Gastrocnemius medialis (tissue), 4 donors: ENCODE measurements at places on chromosomes 12 and 14. TPM values are rescaled to one million over a fixed set of nuclear protein-coding genes. Genes with fewer than 3 reads are reported as not detected.
A peak's percentile ranks its signal among the peaks of the same experiment; 100 is the strongest.

GPR84 gene
- not detected for total RNA-seq

MARS1 gene
- 37.7 TPM for total RNA-seq

KLRB1 gene
- 1.0 TPM for total RNA-seq

SLC25A29 gene
- total RNA-seq, result 17.0 TPM

RTL1 gene
- not detected for total RNA-seq

KMT2D gene
- 75.2 TPM for total RNA-seq

MAP4K5 gene
- 35.3 TPM for total RNA-seq

HNF1A gene
- not detected for total RNA-seq

KRT85 gene
- not detected for total RNA-seq

RASSF9 gene
- total RNA-seq, result 1.3 TPM

CPM gene
- 12.9 TPM for total RNA-seq

GRCh38 chr12:92568691-92569090, 134.1 kb upstream of the PLEKHG7 start:
- no peaks in the 10 kb centered on the region for H3K36me3 ChIP-seq
- peak overlapping the region; percentile 10 for H3K27ac ChIP-seq
- H3K4me3 ChIP-seq, result no peak overlapping the region
- DNase-seq, result no peak

DNA sequence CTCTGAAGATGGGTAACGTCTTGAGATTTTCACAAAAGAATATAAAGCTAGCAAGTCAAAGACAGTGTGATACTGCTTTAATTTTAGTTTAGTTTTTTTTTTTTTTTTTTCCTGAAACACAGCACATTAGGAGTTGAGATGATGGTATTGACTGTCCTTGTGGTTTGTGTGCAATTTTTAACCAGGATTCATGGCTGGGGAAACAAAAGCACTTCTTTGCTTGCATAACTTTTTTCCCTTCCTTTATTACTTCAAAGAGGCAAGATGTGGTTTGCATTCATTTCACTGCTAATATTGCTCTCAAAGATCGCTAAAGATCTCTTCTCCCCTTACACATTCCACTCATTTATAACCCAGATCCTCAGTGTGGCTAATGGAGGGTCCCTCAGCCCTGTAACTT, 157.1 kb upstream of the PZP start:
- H3K27ac ChIP-seq, result no peak overlapping the region
- no peaks in the 10 kb centered on the region for H3K36me3 ChIP-seq
- no peaks in the 10 kb centered on the region for H3K27me3 ChIP-seq
- DNase-seq, result no peak
- H3K4me1 ChIP-seq, result no peaks in the 10 kb centered on the region

- H3K36me3 ChIP-seq, result no peaks in the 10 kb centered on the region
- H3K27me3 ChIP-seq, result no peaks in the 10 kb centered on the region
- DNase-seq, result no peak
- H3K4me3 ChIP-seq, result no peak overlapping the region
- H3K27ac ChIP-seq, result peak overlapping the region; percentile 85
Observed at GRCh38 chr12:14256121-14256520, 109.4 kb upstream of the ATF7IP start.

DNA sequence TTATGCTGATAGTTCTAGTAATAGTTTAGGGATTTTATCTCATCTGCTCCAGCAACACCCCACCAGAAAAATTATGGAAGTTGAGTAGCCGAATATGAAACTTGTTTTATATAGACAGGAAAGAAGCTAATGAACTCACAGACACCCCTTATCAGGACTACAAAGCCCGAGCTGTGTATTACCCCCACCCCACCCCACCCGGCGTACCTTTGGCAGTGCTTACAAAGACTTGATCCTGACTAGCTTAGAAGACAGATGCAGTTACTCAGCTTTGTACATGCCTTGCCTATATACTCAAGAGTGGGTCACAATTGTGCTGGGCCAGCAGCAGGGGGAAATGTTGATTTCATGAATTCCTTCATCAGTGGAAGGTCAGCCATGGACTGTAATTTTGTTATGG, 22.4 kb downstream of the PROX2 start:
- H3K27ac ChIP-seq, result no peak overlapping the region
- H3K27me3 ChIP-seq, result no peaks in the 10 kb centered on the region
- peaks cover 21% of the 10 kb centered on the region for H3K4me1 ChIP-seq

DNA sequence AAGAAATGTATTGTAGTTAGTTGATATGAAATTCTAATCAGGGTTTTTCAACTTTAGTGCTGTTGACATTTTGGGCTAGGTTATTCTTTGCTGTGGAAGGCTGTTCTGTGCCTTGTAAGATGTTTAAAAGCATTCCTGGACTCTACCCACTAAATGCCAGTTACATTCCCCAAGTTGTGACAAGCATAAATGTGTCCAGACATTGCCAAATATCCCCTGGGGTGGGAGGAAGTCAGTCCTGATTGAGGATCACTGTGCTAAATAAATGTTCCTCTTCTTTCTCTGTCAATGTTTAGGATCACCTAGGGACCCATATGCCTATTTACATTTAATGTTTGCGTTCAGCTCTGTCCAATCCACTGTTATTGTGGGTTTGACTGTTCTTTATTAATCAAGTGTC, 268.3 kb downstream of the TMTC2 start:
- H3K36me3 ChIP-seq, result no peaks in the 10 kb centered on the region
- no peak overlapping the region for H3K4me3 ChIP-seq
- H3K4me1 ChIP-seq, result no peaks in the 10 kb centered on the region
- H3K27ac ChIP-seq, result no peak overlapping the region
- H3K27me3 ChIP-seq, result no peaks in the 10 kb centered on the region
- DNase-seq, result no peak

GRCh38 chr12:46259713-46260112, 9.1 kb downstream of the SLC38A1 start:
- peaks cover 41% of the 10 kb centered on the region for H3K4me1 ChIP-seq
- peak overlapping the region; percentile 98 for H3K27ac ChIP-seq
- H3K27me3 ChIP-seq, result no peaks in the 10 kb centered on the region
- no peaks in the 10 kb centered on the region for H3K36me3 ChIP-seq
- peak overlapping the region; percentile 15 for H3K4me3 ChIP-seq
- no peak for DNase-seq

DNA sequence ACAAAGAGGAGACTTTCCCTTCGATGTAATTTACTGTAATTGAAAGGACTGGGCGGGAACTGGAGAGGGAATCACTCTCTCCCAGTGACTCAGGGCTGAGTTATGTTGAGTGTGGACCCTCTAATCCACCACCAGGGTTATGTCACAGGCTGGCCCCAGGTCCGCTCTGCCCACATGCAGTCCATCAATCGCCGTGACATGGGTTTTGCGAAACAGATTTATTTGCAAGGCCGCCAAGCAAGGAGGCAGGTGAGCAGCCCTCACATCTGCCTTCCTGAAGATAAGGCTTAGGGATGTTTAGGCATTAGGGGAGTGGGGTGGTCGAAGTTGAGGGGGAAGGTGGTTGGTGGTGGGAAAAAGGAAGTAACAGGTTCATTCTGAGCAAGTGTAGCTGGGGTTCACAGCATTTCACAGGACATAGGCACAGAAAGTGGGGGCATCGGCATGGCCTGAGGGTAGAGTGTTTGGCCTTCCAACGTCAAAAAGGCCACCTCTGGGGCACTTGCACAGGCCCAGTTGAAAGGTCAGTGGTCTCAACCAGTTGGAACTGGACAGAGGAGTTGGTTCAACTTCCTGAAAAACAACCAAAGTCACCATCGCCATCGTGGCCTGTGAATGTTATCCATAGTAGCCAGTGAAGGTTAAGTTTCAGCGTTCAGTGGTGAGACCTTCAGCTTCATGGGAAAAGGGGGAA, 66.9 kb downstream of the DNAH10 start:
- H3K27me3 ChIP-seq, result no peaks in the 10 kb centered on the region
- H3K4me1 ChIP-seq, result no peaks in the 10 kb centered on the region
- no peak overlapping the region for H3K4me3 ChIP-seq
- no peak for DNase-seq
- no peaks in the 10 kb centered on the region for H3K36me3 ChIP-seq
- H3K27ac ChIP-seq, result no peak overlapping the region

- no peak overlapping the region for H3K27ac ChIP-seq
- H3K4me3 ChIP-seq, result no peak overlapping the region
- H3K36me3 ChIP-seq, result no peaks in the 10 kb centered on the region
Observed at GRCh38 chr14:104541905-104542465, 37.6 kb upstream of the C14orf180 start.

DNA sequence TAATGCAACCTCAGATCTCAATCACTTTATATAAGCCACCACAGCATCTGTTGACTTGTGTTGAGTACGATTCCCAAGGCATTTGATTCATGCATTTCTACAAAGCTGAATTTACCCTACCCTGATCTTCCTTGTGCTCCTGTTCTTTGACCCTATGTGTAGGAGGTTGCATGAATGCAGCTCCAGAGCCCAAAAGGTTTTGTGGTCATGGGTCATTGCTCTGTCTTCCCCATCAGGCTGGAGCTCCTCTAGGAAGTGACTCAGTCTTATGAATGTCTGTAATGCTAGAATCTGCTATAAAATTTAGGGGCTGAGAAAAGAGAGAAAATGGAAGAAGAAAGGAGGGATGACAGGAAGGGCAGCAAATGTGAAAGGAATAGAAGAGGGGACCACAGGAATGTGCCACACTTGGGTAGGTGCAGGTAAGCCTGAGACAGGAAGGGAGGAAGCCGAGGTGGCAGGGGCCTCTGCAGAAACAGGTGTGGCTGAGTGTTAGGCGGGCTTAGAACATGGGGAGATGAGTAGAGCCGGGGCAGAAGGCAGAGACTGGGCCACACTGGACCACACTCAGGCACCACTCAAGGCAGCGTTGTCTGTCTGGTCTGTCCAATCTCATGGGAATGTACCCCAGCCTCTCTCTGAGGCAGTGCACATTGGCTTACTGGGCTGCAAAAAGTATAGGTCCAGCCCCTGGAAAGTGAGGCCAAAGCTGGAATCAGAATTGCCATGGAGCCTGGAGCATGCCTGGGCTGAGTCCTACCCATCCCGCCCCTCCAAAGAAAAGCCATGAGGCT, 334.1 kb downstream of the BCL11B start:
- no peaks in the 10 kb centered on the region for H3K36me3 ChIP-seq
- H3K4me3 ChIP-seq, result no peak overlapping the region
- no peaks in the 10 kb centered on the region for H3K4me1 ChIP-seq
- DNase-seq, result no peak
- H3K27me3 ChIP-seq, result peaks cover 2% of the 10 kb centered on the region
